ENCODE measurements at places on chromosomes 3 and 15.
A peak's percentile ranks its signal among the peaks of the same experiment; 100 is the strongest.

DNA sequence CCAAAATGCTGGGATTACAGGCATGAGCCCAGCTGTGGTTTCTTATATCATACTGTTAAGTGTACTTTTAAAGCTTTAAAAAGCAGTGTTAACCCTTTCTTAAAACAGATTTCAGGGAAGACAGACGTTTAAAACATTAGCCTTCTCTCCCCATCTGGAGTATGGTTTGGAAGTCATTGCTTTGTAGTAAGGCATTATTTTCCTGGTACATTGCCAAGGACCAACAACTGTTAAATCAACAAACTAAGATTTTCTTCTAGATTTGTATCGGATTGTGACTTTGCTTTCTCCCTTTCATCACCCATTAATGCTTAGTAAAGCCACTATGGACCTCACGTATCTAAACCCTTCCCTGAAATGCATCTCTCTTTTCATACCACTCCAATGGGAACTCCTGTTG is 50.5 kb downstream of the UBE2E1 start:
- DNase-seq: no peak

DNA sequence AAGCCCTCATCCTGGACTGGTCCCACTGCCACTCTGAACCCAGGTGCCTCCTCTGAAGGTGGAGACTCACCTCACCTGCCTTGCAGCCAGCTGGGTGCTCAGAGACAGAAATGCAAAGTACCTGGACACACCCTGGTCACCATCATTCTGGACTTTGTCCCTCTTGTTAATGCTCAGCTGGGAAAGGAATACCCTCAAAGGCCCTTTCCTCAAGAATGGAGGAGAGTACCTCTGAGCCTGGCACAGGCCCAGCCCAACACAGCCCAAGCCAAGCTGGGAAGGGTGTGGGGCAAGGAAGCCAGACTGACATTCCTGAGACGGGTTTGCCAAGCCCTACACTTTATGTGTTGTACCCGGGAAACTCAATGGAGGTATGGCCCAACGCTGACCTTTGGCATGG is 983 bp upstream of the ALAS1 start:
- peak; percentile 31 for DNase-seq

GRCh38 chr3:20523293-20523692 is 337.3 kb upstream of the SGO1 start:
- no peak for DNase-seq

DNA sequence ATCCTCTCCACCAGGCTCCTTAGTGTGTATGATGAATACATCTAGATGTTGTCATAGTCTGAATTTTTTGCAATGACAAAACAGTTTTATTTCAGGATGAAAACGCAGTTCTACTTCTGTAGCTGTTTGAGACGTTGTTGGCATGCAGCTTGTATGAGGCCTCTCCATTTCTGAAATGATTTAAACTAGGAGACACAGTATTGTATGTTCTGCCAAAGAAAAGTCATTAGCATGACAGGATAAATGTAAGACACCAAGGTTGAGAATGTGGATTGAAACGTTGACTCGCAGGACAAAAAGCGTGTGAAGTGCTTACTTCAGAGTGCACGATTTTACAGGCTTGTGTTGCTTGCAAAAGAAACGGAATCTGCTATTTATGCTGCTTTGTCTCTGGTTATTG is 35.3 kb downstream of the ABHD17C start:
- DNase-seq: no peak

- DNase-seq: no peak
Measured at GRCh38 chr3:183148056-183148455, 14.5 kb downstream of the LAMP3 start.

GRCh38 chr3:170759511-170760173 is 110.4 kb downstream of the RPL22L1 start:
- no peak for DNase-seq

DNA sequence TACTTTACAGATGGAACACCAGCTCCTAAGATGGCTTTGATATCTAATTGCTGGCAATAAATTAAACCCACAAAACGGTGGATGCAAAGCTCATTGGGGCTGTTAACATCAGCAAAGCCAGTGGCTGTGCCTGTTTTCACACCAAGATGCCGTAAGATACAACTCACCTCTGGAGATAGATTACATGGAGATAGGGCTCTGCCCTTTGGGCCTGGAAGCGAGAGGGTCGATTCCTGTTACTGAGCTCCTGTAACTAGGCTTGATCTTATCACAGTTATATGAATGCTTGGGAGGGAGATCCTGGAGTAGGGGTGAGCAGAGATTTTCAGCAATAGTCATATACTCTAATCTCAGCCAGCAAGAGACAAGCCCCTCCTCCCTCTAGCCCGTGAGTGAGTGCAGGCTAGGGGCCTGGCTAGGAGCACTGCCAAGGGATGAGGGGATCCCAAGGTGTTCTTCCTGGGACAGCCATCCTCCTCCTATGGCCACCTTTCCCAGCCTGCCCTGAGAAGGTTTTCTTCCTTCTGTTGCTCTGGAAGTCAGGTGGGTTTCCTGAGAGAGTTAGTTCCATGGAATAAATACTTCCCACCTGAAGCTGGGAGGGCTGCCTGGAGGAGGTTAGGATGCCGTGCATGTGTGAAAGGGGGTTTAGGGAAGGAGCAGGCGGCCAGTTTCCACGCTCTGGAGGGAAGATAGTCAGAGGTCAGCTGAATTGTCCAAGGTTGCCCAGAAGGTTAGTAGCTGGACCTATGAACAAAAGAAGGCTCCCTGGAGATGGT is 18.1 kb upstream of the DOCK3 start:
- DNase-seq: no peak

- DNase-seq: peak; percentile 40
Measured at GRCh38 chr15:78879517-78880241, 7.0 kb downstream of the MORF4L1 start.

GRCh38 chr3:71187715-71188114 is 395.8 kb downstream of the FOXP1 start:
- DNase-seq: no peak

DNA sequence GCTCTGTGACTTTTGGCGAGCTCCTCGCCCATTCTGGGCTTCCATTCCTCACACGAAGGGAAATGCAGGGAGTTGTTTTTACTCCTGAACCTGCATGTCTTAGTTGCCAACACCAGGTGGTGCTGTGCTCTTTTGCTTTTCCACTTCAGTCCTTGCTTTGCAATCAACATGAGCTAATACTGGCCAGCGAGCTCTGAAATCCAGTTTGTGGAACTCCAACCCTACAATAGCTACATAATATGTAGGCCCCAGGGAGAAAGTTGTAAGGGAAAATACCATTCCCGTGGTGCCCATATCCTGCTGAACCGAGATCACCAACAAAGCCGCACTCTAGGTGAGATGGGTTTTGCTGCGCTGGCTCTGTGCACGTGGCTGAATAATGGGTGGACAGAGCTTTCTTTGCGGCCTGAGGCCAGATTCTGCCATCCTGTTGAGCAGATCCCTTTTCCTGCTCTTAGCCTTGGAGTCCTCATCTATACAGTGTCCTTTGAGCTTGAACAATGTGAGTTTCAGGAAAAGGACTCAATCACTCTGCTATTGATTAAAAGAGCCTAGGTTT is 25.0 kb downstream of the LSM3 start:
- DNase-seq: peak; percentile 78

GRCh38 chr3:190645932-190646460 is 132.1 kb downstream of the IL1RAP start:
- no peak for DNase-seq

GRCh38 chr3:42868841-42869240 is 6.8 kb downstream of the CYP8B1 start:
- no peak for DNase-seq

DNA sequence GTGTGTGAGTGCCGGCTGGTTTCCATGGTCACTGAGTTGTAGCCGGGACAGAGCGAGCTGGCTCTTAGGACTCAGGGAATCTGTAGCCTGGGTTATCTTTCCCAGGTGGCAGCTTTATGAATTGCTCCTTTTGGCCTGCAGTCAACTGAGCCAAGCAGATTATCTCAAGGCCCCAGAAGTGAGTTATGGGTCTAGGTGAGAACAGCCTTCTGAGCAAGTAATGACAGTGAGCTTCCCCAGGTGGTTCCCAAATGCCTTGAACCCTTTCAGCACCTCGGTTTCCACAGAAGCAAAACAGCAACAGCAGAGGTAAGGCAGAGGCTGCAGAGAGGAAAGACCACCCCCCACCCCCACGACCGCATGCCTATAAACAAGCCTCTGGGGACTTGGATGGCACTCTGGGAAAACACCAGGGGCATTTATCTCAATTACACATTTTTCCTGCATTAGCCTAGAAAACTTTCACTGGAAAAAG is 56.7 kb upstream of the DGKG start:
- DNase-seq: no peak

DNA sequence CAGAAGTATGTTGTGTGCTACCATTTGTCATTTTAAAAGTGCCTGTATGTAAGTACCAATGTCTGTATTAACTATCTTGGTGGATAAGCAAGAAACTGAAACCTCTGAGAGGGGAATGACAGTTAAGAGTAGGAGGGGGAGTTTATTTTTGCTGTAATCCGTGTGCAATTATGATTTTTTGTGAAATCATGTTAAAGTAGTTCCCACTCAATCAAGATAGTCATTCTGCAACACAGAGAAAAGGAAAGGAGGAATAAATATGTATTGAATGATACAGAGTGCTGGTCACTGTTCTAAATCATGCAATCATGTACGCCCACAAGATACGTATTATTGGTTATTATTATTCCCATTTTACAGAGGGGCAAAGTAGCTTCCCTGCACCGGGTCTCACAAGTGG is 105.1 kb upstream of the UBE2E1 start:
- no peak for DNase-seq

GRCh38 chr15:98676586-98677270 is 28.4 kb downstream of the IGF1R start:
- DNase-seq: no peak

DNA sequence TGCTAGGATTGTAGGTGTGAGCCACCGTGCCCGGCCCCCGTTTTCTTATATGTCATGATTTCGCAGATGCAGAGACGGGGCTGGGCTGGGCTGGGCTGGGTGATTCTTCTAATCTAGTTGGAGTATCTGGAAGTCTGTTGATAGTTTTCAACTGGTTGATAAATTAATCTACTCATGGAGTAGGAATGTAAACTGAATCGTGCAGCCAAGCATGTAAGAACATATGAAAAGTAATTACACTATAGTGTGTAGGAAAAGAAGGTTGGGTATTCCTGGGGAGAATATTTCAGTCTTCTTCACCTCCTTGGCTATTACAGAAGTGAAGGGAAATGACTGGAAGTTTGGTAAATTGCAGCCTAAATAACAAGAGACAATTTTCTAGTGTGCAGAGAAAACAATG is 82.6 kb upstream of the MAGI1 start:
- DNase-seq: no peak

- peak; percentile 74 for DNase-seq
Measured at GRCh38 chr15:40755812-40756208, 756 bp upstream of the RMDN3 start.

- DNase-seq: no peak
Measured at GRCh38 chr3:181554233-181554765, 157.4 kb upstream of the SOX2 start.

GRCh38 chr3:24272875-24273274 is 221.8 kb downstream of the THRB start:
- no peak for DNase-seq

GRCh38 chr3:70753572-70753971 is 441.1 kb upstream of the MDFIC2 start:
- no peak for DNase-seq

DNA sequence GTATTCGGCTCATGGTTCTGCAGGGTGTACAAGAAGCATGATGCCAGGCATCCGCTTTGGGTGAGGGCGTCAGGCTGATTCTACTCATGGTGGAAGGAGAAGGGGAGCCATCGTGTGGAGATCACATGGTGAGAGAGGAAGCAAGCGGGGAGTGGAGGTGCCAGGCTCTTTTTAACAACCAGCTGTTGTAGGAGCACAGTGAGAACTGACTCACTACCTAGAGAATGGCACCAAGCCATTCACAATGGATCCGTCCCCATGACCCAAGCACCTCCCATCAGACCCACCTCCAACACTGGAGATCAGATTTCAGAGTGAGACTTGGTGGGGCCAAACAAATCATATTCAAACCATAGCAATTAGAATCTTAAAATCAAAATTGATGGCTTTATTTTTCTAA is 259.8 kb upstream of the CTDSPL start:
- DNase-seq: no peak

DNA sequence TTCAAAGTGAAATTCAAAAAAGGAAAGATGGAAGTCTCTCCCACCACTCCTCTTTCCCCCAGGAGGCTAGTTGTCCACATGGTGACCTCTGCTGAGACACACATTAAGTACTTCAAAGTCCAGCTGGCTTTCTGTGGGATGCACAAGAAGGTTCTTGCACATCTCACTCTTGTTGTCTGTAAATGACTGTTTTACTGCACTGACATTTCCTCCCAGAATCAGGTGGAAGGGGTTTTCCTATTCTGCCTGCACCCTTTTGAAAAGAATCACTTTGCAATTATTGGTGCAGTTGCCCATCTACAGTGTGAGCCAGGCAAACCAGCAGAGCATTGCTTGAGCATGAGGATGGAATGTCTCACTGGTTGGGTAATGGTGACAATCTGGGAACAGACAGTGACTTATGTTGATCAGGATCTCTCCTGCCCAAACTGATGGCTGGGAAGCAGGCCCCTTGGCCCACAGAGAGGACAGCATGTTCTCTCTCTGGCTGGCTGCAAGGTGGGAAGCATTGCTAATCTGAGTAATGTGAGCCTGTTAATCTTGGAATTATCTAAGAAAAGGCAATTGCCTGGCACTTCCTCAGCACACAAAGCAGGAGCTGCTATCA is 347.7 kb upstream of the SATB1 start:
- no peak for DNase-seq

DNA sequence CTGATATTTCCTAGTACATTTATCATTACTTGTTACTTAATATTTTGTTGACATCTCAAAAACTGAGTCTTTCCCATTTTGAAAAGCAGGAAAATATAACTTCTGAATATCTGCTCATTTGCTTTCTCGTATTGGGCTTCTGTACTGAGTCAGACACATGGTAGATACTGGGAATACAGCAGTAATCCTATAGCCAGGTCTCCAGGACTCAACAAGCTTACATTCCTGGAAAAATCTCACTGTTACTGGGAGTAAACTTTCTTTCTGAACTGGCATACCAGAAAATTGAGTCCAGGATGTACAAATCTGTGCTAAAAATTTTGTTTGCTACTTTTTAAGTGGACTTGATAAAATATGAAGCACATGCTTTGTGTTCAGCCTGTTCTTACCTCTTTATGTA is 240.4 kb downstream of the RBMS3 start:
- DNase-seq: no peak

- peak; percentile 21 for DNase-seq
Measured at GRCh38 chr15:39358441-39359041, 222.3 kb upstream of the THBS1 start.

Data from erythroblast (primary cell).